Activated CD4-positive, alpha-beta T cell treated with anti-CD3 and anti-CD28 coated beads, Interleukin-2, amount 50 U/mL, for 1 hour (primary cell): ENCODE measurements at places on chromosomes 5 and 9.

GRCh38 chr9:99509065-99509745 lies 287.1 kb downstream of the SEC61B start:
- DNase-seq, result no peak

DNA sequence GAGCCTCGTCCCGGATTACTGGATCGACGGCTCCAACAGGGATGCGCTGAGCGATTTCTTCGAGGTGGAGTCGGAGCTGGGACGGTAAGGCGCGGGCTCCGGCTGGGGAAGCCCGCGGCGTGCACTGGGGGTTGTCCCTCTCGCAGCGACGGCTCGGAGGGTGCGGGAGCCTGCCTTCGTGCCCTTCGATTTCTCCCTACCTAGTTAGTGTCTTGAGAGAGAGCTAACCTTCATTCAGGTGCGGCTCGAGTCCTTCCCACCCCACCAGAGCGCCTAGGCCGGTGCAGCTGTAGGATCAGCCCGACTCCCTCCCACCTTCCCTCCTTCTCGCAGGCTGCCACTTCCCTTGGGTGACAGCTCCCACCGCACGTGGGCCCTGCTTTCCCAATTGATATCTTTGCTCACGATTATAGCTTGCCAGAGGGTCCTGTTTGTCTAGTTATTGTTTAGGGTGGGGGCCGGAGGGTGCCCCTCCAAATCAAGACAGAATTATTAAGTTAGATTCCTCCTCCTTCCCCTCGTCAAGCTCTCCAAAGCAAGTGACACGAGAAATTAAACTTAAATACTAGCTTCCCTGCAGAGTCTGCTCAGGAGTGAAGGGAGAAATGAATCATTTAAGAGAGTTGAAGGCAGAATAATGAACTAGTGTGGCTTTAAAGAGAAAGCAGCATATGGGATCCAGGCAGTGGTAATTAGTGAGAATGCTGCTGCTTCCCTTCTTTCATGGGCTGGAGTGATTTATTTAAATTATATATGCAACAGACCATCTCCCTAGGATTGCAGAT lies 569 bp downstream of the CAMK4 start:
- no peak for DNase-seq

GRCh38 chr5:95027151-95027721 lies 257.7 kb downstream of the MCTP1 start:
- DNase-seq, result no peak

- no peak for DNase-seq
Observed at GRCh38 chr5:127577458-127577857, 60.0 kb downstream of the PRRC1 start.

DNA sequence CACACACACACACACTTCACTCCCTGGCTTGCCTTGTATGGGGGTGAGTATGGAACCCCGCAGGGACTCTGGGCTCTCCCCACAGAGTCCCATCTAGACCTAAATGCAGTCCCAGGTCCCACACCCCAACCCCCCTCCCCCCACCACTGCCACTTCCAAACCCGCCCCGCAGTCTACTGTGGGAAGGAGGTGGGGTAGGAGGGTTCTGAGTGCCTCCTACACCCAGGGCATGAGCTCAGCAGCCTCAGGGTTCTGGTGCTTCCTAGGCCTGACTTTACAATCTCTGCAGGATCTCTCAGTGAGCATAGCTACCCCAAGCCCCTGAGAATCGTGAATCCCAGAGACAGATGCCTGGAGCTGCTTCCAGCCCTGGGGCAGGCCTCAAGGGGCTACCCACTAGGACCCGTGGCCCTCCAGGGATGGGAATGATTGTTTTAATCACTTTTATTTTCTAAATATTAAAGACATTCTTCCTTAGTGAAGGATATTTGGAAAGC lies 1.5 kb upstream of the NACC2 start:
- DNase-seq, result no peak

DNA sequence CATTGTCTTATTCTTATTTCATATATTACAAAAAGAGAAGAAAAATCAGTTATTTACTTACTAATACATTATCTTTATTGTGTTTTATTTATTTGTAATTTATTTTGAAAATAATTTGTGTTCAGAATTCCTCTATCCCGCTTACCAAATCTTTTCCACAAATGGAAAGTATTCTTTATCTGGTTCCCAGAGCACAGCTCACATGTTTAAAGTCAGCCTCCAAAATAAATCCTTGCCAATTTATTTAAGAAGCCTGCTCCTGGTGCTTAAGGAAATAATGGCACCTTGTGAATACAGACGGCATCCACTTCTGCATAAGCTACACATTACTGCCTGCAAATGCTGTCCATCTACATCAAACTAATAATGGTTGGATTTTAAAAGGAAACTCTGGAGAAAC lies 435.4 kb downstream of the MTRR start:
- no peak for DNase-seq

GRCh38 chr9:136764301-136764891 lies at the start of gene LCN15:
LCN15 (minus strand) TSS chr9:136764518; CDS start chr9:136764488, 30 bp downstream.
- no peak for DNase-seq

- no peak for DNase-seq
Observed at GRCh38 chr5:142491270-142491669, 166.4 kb upstream of the SPRY4 start.

DNA sequence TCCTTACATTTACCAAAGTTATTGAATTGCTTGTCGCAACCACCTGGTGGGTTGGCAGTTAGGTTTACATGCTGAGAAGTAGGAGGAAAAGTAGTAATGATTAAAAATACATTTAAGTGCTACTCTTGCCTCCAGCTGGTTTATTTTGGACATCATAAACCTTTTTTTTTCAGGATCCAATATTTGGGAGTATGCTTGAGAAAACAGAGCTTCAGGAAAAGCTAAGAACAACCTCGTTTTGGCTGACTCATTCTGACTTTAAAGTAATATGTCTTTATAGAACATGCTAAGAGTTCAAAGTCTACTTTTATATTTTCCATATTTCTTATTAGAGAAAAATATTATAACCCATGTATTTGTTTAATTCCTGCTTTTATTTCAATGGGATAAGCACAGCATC lies 41.7 kb upstream of the BNC2 start:
- DNase-seq, result no peak

DNA sequence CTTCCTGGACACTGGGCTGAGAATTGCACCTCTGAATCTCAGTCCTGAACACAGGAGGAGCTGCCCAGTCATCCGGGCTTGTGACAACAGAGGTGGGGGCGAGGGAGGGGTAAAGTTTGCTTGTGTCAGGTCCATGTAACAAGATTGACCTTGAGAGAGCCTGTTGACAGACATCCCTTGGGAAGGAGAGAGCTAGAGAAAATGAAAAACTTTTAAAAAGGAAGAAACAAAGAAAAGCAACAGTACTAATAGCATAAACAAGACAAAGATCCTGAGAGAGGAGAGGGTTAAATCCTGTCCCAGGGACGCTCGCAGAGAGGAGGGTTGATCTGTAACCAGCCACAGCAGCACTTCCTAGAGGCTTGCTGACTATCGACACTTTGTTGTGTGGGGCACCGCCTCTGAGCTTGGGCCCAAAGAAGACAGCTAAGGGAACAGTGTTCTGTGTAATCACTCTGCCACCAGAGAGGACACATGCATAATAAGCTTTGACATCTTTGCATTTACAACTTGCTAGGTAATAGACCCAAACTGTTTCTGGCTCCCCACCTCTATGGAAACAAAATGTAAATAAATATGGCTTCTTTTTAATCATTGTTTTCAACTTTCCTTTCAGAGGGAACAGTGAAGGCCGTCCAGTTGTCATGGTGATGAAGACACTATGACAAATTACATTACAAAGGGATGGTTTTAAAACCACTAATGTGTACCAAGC lies 363.7 kb downstream of the CSNK1G3 start:
- DNase-seq, result no peak

DNA sequence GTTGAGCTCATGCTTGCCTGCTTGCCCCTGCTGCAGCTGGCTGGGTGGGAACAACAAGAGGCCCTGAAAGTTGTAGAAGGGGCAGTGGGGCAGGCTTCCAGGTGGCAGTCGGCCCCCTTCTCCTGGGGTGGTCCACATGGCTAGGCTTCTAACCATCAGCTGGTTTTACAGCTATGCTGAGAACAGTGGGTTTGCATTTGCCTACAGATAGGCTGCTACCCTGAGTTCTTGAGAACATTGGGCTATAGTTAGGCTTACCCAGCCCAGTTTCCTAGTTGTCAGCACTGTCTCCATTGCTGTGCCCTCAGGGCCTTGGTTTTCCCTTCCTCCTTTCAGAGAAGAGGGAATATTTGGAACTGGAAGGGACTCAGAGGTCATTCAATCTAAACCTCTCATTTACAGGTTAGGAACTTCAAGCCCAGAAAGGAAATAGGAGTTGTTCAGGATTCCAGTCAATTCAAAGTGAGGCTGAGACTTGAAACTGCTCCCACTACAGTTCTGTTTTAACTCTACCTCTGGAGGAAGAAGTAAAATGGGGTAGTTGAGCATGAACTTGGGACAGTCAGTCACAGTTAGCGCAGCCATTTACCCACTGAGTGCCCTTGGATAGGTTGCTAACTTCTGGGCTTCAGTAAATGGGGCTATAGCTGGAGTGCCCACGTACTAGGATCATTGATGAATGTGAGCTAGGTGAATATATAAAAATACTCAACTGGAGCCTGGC lies 11.5 kb downstream of the LARP1 start:
- DNase-seq, result no peak

DNA sequence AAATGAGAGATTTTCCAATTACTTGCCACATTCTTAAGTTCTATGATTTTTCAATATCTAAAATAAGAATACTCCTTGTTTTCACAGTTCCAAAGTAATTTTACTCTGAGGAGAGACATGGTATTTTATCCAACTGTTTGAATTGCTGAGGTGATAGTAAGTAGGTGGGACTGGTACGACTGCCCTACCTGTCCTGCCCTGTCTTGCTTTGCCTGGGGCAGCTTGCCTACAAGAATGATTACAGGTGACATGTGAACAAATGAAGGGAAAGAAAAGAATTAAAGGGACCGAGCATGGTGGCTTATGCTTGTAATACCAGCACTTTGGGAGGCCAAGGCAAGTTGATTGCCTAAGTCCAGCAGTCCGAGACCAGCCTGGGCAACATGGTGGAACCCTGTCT lies 41.6 kb upstream of the HMGCS1 start:
- no peak for DNase-seq
